Dermis microvascular lymphatic vessel endothelial cell (primary cell): ENCODE measurements at places on chromosomes 3 and 15.

- no peak for DNase-seq
Observed at GRCh38 chr3:130929804-130930203, 35.9 kb downstream of the ATP2C1 start.

- peak; percentile 45 for DNase-seq
Observed at GRCh38 chr3:53346514-53346913, 829 bp downstream of the DCP1A start.

GRCh38 chr3:147387885-147388699 is 18.3 kb downstream of the ZIC4 start:
- DNase-seq, result no peak

GRCh38 chr15:74531144-74531811 is 9.7 kb upstream of the ARID3B start:
- DNase-seq, result no peak

GRCh38 chr15:98035134-98035533 is 74.6 kb downstream of the ARRDC4 start:
- DNase-seq, result no peak

- DNase-seq, result no peak
Observed at GRCh38 chr15:70324001-70324974, 226.6 kb upstream of the TLE3 start.

- peak; percentile 20 for DNase-seq
Observed at GRCh38 chr3:123750659-123751420, 133.3 kb downstream of the MYLK start.

DNA sequence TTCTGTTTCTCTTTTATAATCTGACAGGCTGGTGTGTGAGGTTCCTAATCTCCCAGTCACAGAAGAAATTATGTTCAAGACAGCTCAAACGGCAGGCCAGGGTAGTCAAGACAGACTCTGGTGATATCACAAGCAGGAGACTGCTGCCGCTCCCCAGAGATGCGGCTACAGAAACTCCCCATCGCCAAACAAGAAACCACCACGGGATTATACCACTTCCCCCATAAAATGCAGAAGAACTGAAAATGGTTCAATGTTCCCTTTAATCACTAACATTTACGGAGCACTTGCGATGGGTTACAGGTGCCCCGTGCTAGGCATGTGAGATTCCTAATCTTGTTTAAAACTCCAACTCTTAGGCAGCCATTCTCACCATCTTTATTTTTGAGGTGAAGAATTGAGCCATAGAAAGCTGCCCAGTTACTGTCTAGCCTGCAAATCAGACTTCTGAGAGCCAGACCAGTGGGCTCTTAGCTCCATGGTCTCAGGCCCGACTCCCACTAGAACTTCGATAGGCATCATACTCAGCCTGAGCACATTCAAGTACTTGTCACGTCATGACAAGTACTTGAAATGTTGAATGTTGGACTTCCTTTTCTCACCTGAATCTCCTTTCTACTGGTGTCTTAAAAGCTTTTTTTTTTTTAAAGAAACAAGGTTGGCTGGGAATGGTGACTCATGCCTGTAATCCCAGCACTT is 58.4 kb downstream of the TBC1D2B start:
- no peak for DNase-seq

- DNase-seq, result no peak
Observed at GRCh38 chr3:126124148-126124868, 40.4 kb upstream of the SLC41A3 start.

GRCh38 chr3:13822871-13823585 is 56.8 kb downstream of the WNT7A start:
- no peak for DNase-seq

- DNase-seq, result no peak
Observed at GRCh38 chr3:161548301-161548700, 51.7 kb downstream of the OTOL1 start.

GRCh38 chr15:93036951-93037819 is 51.8 kb downstream of the RGMA start:
- DNase-seq, result no peak

GRCh38 chr15:72285927-72286516 is 13.7 kb upstream of the PARP6 start:
- peak; percentile 63 for DNase-seq

- DNase-seq, result no peak
Observed at GRCh38 chr3:171365489-171365888, 94.7 kb downstream of the TNIK start.

GRCh38 chr3:126923423-126923822 is 59.5 kb upstream of the PLXNA1 start:
- no peak for DNase-seq

GRCh38 chr3:171846597-171846996 is 3.4 kb downstream of the TMEM212 start:
- DNase-seq, result no peak

- DNase-seq, result no peak
Observed at GRCh38 chr3:123295171-123295900, 93.6 kb downstream of the SEC22A start.

- no peak for DNase-seq
Observed at GRCh38 chr15:52162260-52162659, 28.9 kb downstream of the GNB5 start.

- DNase-seq, result no peak
Observed at GRCh38 chr15:54789376-54789775, 407.4 kb downstream of the RSL24D1 start.

GRCh38 chr3:81003817-81004216 is 757.6 kb downstream of the GBE1 start:
- DNase-seq, result no peak

- no peak for DNase-seq
Observed at GRCh38 chr3:159486580-159486979, 502.1 kb upstream of the IL12A start.

DNA sequence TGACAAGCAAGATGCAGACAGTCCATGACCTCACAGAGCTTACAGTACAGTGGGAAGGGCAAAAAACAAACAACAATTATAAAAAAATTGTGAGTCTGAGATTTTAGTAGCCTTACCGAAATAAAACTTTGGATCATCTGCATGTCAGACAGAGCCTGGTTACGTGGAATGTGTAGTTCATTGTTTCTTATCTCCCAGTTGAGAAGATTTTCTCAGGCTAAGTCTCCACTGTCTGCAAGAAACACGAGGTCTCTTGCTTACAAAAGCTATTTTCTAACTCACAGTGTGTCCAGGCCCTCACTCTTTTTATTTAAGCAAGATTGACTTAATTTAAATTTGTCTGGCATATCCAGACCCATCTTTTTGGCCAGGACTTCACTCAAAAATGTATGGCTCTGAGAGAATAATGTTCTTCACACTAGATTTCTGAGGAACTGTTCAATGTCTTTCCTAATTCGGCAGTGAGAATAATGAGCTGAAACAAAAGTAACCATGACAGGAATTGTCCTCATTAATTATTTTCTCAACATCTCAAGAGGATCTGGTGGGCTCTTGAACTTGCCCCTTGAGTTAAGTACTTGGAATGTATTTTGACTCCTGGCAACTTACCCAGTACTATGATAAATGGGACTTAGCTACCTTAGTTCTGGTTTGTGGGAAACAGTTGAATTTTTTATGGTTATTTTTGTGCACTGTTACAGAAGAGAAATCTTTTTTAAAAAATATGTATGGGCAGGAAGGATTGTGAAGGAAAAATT is 265.1 kb upstream of the COL8A1 start:
- no peak for DNase-seq

DNA sequence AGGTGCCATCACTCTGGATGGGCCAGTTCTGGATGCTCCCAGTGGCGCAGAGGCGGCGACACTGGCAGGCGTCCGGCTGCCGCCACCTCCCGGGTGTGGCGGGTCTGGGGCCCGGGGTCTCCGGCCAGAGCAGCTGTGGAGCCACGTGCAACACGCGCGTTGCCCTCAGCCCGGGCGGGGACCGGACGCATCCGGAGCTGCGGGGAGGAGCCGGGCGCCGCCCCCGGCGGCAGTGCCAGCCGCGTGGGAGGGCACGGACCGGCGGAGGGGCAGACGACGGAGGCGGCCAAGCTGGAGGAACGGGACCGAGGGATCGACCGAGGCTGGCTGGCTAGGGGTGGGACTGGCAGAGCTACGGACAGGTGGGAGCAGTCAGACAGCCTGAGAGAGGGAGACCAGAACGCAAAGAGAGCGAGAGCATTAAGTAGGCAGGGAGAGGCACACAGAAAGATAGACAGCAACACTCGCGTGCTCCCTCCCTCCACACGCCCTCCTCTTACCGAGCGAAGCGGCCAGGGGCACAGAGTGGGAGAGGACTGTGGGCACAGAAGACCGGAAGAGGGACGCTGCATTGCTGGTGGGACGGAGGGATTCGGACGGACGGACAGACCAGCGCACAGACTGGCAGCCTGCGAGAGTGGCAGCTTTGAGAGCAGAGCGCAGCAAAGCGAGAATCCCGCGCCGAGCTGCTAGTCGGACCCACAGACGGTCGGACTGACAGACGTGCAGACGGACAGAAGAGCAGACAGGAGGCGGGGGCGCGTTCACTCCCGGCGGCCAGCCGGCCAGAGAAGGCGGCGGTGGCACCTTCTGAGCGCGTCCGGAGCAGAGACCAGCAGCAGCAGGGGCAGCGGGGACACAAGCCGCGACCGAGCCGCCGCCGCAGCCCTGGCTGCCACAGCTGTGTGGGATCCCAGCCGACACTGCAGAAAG is at the start of gene ARPP21:
TSS of gene ARPP21 (plus strand) at position 272 of the 933 bp plus-strand sequence. CDS start 42,227 bp downstream, outside the sequence.
- DNase-seq, result no peak

DNA sequence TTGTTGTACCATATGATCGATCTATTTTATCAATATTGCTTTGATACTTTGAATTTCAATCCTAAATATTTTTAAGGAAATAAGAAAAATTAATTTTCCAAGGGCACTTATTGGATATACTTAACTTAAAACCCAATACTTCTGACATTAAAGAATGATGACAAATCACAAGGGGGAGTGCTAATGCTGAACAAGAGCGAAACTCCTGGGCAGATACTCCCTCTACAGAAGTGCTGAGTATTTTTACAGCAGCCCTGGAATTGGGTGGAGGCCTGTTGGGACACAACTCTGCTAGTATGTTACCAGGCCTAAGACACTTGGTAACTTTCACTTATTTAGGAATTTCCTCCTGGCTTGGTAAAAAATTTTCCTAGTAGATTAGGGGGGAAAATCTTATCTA is 46.2 kb downstream of the DENND6A start:
- peak; percentile 31 for DNase-seq

DNA sequence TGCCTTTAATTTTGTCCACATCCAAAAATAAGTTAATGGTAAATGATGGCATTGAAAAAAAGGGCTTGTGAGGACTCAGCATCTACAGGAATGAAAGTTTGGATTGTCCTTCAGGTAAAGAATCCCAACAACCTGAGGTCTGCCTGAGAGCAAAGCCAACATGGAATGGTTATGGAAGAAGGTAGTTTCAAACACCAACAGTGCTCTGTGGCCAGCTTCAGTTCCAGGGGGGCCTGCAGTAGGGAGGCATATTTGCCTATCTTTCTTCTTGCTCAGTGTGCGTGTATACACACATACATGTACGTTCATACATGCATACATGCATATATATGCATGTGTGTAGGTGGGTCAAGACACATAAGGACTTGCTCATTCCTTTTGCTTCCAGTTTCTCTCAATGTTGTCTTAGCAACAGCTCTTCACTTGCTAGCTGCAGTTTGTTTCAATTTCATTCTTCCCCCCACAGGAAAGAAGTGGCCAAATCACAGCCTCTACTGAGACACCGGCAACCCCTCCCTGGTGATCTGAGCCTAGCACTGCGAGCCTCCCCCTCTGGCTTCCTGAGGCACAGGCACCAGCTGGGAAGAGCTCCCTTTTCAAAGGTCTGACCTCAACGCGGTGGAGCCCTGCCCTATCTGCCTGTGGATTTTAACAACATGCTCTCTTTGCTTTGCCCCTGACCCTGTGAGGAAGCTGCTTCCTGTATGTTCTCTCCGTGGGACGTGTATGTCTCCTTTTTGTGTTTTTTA is 146.2 kb downstream of the KLF13 start:
- DNase-seq, result peak; percentile 64

DNA sequence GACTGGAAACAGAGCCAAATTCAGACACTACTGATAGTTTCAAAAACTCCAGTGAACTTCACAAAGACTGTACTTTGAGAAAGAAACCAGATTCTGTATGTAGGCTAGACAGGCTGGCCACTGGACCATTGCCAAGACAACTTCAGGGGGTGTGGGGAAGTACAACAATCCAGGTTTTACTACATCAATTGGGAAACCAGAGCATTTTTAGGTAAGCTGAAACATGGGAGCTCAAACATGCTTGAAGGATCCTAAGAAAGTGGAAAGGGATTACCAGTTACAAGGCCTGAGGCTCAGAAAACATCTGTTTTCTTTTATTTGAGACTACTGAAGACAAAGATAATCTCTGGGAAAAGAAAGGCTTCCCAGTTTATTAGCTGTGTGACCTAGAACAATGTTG is 26.9 kb upstream of the ZNF280D start:
- peak; percentile 22 for DNase-seq

GRCh38 chr3:110811050-110811449 is 260.6 kb upstream of the NECTIN3 start:
- DNase-seq, result no peak

DNA sequence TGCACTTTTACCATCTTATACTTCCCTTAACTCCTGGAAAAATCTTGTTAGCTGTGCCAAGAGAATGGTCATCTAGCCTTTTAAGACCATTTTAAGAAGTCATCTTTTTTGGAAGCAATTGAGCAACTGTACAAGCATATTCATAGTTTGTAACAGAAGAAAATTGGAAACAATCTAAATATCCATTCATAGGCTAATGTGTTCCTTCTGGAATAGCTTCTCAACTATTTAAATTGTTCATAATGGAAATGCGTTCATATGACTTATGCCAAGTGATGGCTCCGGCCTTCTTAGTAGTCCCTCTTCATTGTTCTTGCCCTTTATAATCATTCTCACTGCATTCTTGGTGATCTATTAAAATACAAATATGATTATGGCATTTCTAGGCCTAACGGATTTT is 17.4 kb upstream of the OSBPL11 start:
- DNase-seq, result no peak

GRCh38 chr15:64058279-64058678 is 12.0 kb upstream of the DAPK2 start:
- no peak for DNase-seq

GRCh38 chr15:101435761-101436160 is 53.7 kb downstream of the PCSK6 start:
- DNase-seq, result no peak

- DNase-seq, result no peak
Observed at GRCh38 chr3:5126586-5126985, 4.5 kb downstream of the ARL8B start.

DNA sequence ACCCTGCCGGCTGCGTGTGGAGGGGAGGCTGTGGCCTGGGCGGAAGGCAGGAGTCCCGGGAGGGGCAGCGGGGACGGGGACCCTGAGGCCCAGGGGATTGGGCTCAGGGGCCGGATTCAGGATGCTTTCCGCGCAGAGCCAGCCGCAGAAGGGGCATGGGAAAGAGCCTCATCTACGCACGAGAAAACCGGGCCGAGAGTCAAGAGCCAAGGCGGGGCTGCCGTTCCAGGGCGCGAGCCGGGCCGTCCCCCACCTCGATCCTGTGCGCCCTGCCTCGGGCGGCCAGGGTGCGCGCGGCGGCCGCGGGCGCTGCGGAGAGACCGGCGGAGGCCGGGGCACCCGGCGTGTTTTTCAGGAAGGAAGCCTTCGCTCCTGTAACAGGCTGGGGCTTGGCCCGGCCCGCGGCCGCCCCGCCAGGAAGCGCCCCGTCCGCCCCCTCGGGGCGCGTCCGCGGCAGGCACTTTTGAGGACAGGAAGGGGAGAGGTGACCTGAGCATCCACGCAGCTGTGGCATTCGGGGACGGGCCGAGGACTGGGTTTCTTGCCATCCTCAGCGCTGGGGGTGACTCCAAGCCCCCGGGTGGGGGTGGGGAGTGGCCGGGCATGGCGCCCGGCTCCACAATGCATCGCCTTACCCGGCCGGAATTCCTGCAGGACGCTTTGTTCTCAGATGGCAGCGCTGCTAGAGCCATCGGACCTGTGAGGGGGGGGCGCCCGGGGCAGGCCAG is 62.3 kb upstream of the GATA2 start:
- peak; percentile 86 for DNase-seq

GRCh38 chr3:150830094-150830681 is 67.2 kb upstream of the SIAH2 start:
- no peak for DNase-seq
